Sigmoid colon (tissue), 7 donors: ENCODE measurements at places on chromosomes 5 and 9. TPM values are rescaled to one million over a fixed set of nuclear protein-coding genes. Genes with fewer than 3 reads are reported as not detected.

DNA sequence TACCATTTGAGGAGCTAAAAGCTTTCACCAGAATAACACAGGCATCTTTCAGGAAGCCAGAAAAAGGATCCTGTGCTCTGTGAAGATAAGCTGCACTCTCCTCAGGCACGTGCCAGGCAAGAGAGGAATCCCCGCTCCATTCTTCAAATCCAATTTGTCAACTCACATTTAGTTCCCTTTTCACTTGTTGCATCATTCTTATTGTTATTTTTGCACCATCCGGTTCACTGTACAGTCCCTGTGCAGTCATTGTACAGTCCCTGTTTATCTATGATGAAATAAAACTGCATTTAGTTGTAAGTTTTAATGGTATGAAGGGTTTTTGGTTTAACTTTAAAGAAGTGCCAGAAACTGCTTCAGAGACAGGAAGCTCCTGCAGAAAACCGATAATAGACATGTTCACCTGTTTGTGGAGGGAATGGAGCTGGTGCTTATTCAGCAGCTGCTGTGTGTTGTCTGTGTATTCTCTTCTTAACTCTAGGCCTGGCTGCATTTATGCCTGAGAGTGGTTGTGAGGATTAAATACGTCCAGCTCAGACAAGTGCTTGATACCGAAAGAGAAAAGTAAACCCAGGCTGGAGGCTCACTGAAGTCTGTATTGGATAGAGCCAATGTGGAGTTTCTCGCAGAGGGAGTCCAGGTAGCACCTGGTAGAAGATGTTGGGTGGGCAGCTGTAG is 22.4 kb downstream of the IFNW1 start:
- no peaks in the 10 kb centered on the region for H3K36me3 ChIP-seq
- no peak overlapping the region for H3K27ac ChIP-seq
- no peak overlapping the region for H3K4me3 ChIP-seq

Gene IL9
- total RNA-seq: not detected

Gene SCGB3A2
- total RNA-seq: not detected

DNA sequence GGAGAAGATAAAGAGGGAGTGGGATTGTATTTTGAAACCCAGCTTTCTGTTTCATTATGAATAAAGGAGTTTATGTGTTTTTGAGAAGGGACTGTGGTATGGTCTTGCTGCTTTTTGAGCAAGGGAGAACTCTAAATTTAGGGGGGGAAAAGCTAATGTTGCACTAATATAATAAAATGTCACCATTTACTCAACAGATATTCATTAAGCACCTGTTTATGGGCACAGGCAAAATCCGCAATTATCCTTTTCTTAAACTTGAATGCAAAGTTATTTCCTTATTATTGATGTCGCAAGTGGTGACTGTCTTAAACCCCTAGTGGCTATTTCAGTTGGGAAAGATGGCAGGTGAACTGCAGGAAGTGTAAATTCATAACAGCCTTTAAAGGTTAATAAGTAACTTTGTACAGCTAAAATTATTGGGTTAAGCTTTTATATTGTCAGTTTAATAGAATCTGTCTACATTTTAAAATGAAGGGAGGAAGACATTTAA is 1.5 kb downstream of the CDC42SE2 start:
- H3K4me3 ChIP-seq: peak overlapping the region; percentile 98
- DNase-seq: no peak
- H3K27me3 ChIP-seq: no peaks in the 10 kb centered on the region
- peaks cover 29% of the 10 kb centered on the region for H3K4me1 ChIP-seq

DNA sequence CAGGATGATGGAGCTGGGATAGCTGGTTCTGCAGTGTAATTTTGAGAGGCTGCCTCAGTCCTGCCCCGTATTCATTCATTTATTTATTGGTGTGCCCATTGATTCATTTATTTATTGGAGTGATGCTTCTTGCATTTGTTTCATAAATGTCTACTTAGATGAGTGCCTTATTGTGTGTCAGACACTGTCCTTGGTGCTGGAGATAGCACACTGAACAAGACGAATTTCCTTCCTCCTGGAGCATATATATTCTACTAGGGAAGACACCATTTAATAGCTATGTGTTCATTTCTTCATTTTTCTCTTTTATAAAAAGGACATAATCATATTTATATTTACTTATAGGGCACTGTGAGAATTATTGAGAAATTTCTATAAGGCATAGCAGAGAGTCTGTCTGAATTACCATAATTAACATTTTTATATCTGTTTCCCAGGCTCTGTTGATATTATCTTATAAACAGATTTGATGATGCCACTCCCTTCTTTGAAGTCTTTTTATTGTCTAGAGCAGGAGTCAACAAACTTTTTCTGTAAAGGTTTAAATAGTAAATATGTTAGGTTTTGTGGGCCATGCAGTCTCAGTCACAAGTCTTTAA is 433.9 kb upstream of the ZNF608 start:
- H3K4me3 ChIP-seq: no peak overlapping the region
- H3K36me3 ChIP-seq: no peaks in the 10 kb centered on the region
- no peaks in the 10 kb centered on the region for H3K4me1 ChIP-seq
- H3K27ac ChIP-seq: no peak overlapping the region
- H3K27me3 ChIP-seq: no peaks in the 10 kb centered on the region
- no peak for DNase-seq

Gene TSSK1B
- not detected for total RNA-seq

DNA sequence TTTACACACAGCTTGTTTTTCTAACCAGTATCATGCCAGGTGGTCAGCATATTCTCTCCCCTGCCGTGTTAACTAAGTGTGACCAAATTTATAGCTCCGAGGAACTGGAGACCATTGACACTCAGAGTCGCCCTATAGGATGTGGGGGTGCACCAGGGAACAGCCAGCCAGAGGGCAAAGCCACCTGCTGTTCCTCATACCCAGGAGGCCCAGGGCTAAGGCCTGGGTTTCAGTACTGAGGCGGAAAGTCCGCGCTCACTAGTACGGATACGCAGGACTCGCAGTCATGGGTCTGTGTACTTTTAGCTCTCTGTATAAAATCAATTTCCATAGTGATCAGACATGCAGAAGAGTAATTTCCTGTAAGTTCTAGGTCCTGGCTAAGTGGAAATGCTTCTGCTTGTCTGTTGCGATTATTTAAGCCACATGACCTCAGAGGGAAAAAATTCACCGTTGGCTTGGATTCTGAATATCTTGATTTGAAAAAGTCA is 247.0 kb downstream of the AOPEP start:
- no peak overlapping the region for H3K4me3 ChIP-seq
- no peaks in the 10 kb centered on the region for H3K27me3 ChIP-seq
- no peaks in the 10 kb centered on the region for H3K36me3 ChIP-seq

Gene CTSV
- not detected for total RNA-seq

Gene DAP
- 38.5 TPM for total RNA-seq

Gene STPG3
- total RNA-seq: not detected

- H3K27me3 ChIP-seq: no peaks in the 10 kb centered on the region
- DNase-seq: no peak
- no peak overlapping the region for H3K27ac ChIP-seq
- peaks cover 7% of the 10 kb centered on the region for H3K36me3 ChIP-seq
- H3K4me3 ChIP-seq: no peak overlapping the region
Observed at GRCh38 chr9:131633491-131634031, 88.2 kb downstream of the PRRT1B start.

DNA sequence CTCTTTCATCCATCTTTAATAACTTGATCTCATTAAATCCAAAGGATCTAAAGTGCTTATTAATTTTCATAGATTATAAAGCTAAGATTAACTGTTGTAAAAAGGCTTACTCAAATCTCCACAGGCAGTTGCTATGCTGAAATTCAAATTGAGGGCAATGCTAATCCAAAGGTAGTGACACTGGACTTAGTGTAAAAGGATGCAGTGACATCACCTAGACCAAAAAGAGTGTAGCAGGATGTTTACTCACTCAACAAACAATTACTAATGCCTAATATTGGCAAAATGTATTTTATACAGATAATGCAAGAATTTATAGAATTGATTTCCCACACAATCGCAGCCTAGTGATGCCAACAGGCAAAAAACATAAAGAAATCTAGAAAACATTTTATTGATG is 756.2 kb downstream of the CDH9 start:
- H3K4me1 ChIP-seq: no peaks in the 10 kb centered on the region
- DNase-seq: no peak
- H3K36me3 ChIP-seq: no peaks in the 10 kb centered on the region
- no peaks in the 10 kb centered on the region for H3K27me3 ChIP-seq

DNA sequence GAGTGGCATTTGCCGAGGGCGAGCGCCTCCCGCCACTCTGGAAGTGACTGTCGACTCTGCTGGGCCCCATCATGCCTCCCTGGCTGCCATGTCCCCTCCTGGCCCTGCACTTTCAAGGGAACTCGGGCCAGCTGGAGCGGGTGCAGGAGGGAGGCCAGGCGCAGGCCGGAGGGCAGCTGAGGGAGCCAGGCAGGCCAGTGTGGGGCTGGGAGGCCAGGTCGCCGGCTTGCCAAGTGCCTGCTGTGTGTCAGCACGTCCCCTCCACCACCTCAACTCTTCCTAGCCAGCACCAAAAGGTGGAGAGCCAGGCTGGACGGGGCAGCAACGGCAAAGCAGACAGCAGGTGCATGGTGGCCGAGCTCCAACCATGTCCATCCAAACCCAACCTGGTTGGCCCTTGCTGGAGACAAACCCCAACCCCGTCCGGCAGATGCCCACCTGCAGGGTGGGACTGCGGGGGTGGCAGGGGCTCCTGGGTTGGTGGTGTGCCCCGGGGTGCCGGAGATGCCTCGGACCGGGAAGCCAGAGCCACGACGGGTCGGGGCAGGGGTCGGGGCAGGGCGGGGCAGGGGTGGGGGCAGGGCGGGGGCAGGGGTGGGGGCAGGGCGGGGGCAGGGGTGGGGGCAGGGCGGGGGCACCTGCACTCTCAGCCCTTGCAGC is 36.5 kb upstream of the EGFL7 start:
- no peak overlapping the region for H3K27ac ChIP-seq
- DNase-seq: no peak
- no peaks in the 10 kb centered on the region for H3K27me3 ChIP-seq
- no peaks in the 10 kb centered on the region for H3K36me3 ChIP-seq

- peak within 1 kb of the TSS; percentile 78 for H3K27ac ChIP-seq
- peaks cover 6% of the 10 kb centered on the region for H3K27me3 ChIP-seq
- H3K4me1 ChIP-seq: no peaks in the 10 kb centered on the region
- H3K36me3 ChIP-seq: no peaks in the 10 kb centered on the region
Observed at GRCh38 chr5:115816226-115817081, at the start of gene CDO1. CDO1 (minus strand) TSS chr5:115816659; CDS start chr5:115816397, 262 bp downstream.

GRCh38 chr5:80042330-80042729 is 7.2 kb downstream of the THBS4 start:
- no peaks in the 10 kb centered on the region for H3K36me3 ChIP-seq
- DNase-seq: no peak
- H3K4me1 ChIP-seq: no peaks in the 10 kb centered on the region
- no peak overlapping the region for H3K27ac ChIP-seq
- peaks cover under 1% of the 10 kb centered on the region for H3K27me3 ChIP-seq

Gene BASP1
- total RNA-seq: 12.2 TPM

Gene OBP2B
- not detected for total RNA-seq

DNA sequence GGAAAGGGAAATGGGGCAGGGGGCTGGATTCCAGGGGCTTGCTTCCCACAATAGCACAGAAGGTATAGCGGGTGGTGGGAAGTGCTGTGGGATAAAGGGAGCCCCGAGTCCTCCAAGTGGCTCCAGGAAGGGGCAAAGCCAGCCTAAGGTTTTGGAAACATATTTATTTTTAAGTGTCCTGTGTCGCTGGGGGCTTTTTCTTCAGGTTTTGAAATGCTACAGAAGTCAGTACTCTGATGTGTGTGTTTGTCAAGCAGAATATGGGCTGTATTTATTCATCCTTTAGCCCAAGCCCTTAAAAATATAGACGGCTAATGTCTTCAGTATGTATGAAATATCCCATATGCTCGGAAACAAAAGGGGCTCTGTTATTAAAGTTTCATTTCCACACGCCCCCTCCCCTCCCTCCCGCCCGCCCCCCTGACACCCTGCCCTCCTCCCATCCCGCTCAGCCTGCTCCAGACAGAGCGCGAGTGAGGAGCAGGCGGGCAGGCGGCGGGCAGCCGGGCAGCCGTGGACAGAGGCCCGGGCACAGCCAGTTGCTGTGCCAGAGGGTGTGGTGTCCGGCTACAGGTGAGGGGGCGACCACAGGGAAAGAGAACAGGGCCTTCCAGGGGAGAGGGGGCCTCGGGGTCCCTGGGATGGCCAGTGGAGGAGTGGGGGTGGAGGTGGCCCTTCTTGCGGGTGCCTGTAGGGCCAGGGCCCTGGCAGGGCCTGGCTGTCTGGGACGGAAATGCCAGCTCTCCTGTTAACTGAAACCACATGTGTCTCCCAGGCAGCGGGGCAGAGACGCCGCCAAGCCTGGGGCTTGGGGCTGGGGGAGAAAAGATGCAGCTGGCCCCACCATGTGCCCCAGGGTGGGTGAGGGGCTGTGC is 39.6 kb upstream of the SYNPO start:
- no peaks in the 10 kb centered on the region for H3K4me1 ChIP-seq
- no peaks in the 10 kb centered on the region for H3K36me3 ChIP-seq
- DNase-seq: no peak
- no peak overlapping the region for H3K4me3 ChIP-seq
- H3K27ac ChIP-seq: peak overlapping the region; percentile 53
- no peaks in the 10 kb centered on the region for H3K27me3 ChIP-seq

DNA sequence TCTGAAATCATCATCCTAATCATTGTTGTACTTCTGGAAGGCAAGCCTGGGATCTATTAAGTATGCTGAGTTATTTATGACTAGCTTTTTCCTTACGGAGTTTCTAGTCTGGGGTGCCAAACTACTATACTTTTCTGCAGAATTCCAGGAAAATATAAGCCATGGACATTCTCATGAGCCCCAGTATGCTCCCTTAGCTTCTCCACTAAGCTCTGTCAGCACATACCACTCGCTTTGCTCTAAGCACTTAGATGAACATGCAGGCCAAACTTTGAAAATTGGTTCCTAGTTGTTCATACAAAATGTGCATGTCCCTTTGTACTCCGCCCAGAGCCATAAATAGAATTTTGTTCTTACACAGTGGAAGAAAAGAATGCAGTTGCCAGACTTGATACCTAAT is 284.6 kb downstream of the ARRDC3 start:
- DNase-seq: no peak
- no peaks in the 10 kb centered on the region for H3K4me1 ChIP-seq

DNA sequence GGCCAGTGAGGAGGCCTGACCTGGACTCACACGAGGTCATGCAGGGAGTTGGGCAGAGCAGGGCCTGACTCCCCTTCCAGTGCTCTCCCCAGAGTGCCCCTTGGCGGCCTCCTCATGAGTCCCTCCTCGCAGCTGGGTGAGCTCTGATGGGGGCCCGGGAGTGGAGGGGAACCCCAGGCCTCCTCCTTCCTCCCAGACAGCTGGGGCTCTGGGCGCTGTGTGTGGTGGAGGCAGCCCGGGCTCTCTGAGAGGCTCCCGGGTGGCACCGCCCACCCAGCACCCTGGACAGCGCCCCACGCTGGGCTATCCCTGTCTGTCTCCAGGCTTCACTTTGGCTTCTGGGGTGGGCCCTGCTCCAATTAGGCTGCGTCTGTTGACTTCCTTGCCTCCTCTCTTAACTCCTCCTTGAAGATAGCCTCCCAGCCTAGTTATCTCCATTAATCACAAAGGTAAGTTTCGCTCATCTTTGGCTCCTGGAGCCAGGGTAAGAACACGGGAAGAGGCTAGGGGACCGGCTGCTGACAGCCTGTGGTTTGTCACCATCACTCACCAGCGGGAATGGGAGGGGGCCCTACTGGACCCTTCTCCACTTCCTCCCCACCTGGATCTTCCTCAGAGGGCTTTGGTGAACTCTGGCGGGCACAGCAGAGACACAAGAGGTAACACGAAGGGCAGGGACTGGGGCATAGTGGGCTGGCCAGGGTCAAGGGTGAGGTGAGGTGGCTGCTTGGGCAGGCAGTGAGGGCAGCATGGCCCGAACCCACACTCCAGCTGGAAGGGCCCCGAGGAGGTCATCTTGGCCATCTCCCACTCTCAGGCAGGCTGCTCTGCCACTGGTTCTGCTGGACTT is 13.1 kb downstream of the PSD2 start:
- no peak overlapping the region for H3K27ac ChIP-seq
- H3K4me3 ChIP-seq: no peak overlapping the region
- H3K36me3 ChIP-seq: no peaks in the 10 kb centered on the region

Gene SH3TC2
- total RNA-seq: 5.0 TPM
